ENCODE measurements at places on chromosomes 4 and X. TPM values are rescaled to one million over a fixed set of nuclear protein-coding genes. Genes with fewer than 3 reads are reported as not detected.

DNA sequence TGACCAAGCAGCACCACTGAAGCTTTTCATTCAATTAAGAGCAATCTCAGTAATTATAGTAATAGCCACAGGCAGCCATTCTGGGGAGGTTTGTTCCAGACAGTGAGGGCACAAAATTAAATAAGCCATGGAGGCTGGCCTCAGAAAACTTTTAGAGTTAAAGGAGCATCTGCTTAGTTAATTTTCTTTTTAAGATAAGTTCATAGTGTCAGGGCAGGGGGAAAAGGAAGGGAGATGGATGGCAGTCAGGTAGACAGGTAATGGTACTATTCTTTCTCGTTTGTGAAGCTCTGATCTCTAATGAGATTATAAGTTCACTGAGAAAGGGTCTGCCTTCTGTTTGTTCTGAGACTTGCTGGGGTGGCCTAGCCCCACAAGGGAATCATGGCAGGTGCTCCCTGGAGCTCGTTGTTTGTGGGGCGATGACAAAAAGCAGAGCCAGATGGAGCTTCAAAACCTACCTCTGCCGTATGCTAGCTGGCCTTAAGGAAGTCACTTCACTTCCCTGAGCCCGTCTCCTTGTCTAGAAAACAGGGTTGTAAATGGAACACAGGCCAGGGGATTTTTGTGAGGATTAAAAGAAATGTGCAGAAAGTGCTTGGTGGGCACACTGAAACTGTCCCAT lies 44.6 kb upstream of the FGFBP2 start:
- no peak for DNase-seq

DNA sequence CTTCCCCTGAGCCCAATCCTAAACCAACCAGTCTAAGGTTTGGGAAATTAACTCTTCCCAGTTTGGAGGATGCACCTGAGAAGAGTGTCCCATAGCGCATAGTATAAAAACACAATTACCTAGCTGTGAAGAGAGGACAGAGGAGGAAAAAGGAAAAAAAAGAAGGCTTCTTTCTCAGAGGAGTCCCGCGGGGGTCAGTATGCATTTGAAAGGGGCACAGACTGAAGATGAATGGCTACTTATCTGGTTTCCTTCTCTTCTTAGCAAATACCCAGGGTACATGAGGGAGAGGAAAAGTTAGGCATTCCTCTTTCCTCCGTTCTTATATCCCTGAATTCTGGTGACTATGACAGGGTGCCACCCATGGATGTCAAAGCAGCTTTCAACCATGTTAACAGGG lies 96.9 kb downstream of the TMEM47 start:
- no peak for DNase-seq

The CD38 gene
- polyA plus RNA-seq: 1.0 TPM

GRCh38 chr4:81465406-81466340 lies 6.0 kb downstream of the RASGEF1B start:
- no peak for DNase-seq

GRCh38 chr4:108703370-108703769 lies 53.0 kb downstream of the OSTC start:
- DNase-seq: no peak

- no peak for DNase-seq
Observed at GRCh38 chrX:39771089-39771488, 326.7 kb downstream of the BCOR start.

The CTAG1B gene
- polyA plus RNA-seq: not detected

DNA sequence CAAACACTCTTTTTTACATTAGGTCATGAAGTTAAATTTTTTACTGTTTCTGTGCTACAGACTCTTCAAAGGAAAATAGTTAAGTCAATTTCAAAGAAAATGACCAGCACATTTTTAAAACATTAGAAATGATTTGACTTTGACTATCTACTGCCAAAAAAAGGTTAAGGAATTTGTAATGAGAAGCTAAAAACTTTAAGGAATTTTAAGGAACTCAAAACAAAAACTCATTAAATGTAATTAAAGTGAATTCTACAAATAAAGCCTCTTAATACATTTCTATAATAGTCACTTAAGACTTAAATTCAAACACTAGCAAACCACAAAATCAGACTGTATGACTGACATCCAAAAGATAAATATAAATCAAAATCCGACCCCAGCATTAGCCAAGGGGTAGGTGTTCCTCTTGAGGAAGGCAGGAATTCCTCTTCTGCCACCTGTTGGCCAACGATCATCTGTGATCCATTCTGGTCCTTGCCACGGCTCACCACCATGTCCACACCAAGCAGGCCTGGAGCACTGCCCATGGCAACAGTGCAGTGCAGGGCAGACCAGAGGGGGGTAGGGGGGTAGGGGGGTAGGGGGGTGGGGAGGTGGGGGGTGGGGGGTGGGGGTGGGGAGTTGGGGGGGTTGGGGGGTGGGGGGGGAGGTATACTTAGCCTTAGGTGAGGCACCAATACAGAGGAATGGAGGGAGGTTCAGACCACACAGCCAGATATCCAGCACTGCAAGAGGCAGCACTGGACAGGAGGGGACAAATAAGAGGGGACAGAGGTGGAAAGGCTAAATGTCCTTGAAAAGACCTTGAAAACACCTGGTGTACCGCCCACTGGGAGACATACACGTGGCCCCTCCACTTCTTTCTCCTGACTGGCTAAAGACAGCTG lies 287.4 kb downstream of the CHIC1 start:
- peak; percentile 56 for DNase-seq

- no peak for DNase-seq
Observed at GRCh38 chr4:55356991-55357461, 11.0 kb downstream of the SRD5A3 start.

DNA sequence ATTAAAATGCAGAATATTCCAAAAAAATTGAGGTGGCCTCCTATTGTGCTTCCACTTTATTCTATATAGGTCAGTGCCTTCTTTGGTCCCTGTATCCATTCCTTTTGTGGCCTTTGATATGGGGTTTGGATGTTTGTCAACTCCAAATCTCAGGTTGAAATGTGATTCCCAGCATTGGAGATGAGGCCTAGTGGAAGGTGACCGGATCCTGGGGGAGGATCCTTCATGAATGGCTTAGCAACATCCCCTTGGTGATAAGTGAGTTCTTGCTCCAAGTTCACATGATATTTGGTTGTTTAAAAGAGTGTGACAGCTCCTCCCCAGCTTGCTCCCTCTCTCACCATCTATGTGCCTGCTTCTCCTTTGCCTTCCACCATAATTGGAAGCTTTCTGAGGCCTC lies 380.6 kb downstream of the INPP4B start:
- DNase-seq: no peak

DNA sequence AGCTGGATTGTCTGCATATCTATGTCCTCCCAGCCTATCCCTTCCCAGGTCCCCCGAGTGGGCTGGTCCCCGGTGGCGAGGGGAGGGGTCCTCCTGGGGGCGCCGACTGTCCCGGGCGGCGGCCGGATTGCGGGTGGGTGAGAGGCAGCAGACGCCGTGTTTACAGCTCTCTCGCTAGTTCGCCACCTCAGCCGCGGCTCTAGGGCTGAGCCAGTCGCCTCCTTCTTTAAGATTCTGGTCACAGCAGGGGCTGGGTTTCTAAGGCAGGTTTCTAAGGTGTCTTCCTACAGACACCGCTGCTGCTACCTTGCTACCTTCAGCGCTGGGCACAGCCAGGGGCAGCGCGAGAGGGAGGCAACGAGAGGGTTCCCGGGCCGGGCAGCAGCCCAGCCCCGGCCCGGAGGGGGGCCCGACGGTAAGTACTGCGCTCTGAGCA lies 57.2 kb downstream of the FRMPD3 start:
- DNase-seq: no peak

The RRAGB gene
- polyA plus RNA-seq: 17.3 TPM

DNA sequence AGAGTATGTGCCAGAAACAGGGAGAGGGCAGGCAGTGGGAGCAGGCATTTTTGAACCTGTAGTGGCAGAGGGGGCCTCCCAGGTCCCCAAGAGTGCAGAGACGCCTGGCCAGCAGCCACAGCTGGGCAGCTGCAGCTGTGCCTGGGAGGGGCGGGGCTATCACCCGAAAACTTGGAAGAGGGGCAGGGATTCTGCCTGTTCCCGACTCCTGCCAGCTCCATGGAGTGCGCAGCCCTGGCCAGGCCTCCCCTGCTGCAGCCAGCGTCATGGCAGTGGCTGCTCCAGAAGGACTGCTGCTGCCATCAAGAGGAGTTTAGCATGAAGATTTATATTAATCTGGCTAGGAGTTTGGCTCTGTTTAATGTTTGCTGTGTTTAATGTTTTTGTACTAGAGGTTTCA lies 532.1 kb upstream of the PITX2 start:
- peak; percentile 1 for DNase-seq

The SYP gene
- polyA plus RNA-seq: 1.3 TPM

DNA sequence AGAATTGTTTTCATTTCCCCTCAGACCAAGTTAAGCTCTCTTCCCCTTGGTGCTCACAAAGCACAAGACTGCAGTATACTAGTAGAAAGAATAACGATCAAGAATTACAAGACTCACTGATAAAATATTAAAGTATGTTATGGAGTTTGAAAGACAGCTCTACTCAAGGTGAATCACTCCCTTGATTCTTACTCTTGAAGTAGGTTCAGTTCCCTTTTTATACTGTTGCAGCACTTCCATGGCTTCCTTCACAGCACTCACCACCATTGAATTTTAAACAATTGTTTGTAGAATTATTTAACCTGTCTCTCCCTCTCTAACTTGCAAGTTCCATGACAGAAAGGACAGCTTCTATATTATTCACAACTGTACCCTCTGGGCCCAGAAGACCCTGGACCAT lies 42.2 kb downstream of the CASK start:
- no peak for DNase-seq
